ENCODE measurements at places on chromosomes 2 and 18.

DNA sequence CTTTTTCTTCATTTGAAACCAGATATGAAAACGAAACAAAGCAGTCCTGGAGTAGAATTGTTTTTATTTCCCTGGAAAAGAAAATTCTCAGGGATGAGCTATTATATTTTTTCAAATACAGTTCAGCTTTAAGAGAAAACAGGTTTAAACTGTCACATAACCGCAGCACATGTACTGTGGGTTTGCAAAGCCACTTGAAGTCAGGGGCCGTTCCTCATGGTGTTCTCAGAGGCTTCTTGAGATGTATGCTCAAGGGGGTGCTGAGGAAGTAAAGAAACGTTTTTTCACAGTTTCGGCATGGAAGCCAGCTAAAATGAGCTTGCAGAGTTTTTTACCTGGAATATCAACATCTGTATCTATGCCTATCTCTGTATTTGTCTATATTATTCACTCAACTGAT lies 225.3 kb downstream of the MC4R start:
- DNase-seq: no peak

GRCh38 chr2:36355151-36355889 lies at the start of gene CRIM1:
CRIM1 (plus strand) TSS chr2:36355778; CDS start chr2:36356293, 515 bp downstream.
- peak; percentile 91 for DNase-seq

DNA sequence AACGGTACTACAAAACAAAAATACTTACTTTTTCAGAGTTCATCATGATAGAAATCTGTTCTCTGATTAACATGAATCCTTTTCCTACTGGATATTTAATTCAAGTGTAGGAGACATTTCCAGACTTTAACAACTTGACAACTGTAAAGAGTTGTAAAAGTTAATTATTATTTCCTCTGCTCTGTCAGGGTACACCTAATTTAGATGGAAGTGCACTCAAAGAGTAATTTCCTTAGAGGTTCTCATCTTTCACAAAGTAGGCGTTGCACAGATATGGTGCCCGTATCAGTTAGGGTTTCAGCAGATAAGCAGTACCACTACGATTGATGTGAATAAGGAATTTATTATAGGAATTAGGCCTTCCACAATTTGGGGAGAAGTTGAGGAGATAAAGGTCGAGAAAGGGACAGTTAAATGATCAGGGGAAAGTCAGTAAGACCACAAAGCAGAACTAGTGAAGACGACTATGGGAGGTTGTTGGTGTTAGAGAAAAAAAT lies 16.2 kb upstream of the PDE11A start:
- no peak for DNase-seq

DNA sequence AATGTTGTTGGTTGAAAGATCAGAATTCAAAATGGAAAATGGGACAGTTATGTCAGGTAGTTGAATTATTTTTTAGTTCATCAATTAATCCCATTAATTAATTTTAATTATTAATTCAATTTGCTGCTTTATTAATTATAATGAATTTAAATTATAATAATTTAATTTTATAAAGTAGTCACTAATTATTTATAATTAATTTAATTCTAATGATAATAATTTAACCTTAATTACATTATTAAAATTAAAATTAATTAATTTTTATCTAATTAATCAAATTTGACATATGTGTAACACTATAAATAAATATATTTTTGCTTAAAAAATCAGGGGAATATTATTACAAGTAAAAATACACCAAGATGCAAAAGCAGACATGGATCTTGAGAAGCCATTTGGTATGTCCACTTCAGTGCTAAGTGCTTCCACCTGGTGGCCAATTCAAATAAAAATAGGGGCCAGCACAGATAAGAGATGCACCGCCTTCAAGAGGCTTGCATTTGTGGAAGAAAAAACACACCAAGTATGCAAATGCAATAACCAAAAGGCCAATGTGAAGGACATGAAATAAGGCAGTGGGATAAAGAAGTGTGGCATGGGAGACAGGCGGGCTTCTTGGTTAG lies 73.2 kb downstream of the MBP start:
- no peak for DNase-seq

- DNase-seq: no peak
Measured at GRCh38 chr18:13354402-13354801, 135.8 kb downstream of the LDLRAD4 start.

GRCh38 chr2:119256582-119256921 lies 32.9 kb downstream of the STEAP3 start:
- no peak for DNase-seq

DNA sequence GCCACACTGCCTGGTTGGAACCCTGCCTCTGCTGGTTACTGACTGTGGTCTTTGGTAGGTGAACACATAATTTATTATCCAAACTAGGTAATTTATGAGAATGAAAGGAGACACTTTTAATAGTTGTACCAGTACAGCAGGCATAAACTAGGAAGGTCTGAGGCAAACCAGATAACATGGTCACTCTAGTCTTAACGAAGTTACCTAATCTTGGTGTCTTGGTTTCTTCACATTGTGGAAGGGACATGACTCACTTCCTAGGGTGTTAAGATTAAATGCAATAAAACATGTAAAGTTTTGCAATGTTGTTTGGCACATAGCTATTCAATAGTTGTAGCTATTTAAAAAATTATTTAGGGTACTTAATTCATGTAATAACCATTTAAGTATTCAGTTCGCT lies 23.3 kb downstream of the SPTBN1 start:
- DNase-seq: no peak

- no peak for DNase-seq
Measured at GRCh38 chr18:6731222-6731596, 1.7 kb downstream of the ARHGAP28 start.

DNA sequence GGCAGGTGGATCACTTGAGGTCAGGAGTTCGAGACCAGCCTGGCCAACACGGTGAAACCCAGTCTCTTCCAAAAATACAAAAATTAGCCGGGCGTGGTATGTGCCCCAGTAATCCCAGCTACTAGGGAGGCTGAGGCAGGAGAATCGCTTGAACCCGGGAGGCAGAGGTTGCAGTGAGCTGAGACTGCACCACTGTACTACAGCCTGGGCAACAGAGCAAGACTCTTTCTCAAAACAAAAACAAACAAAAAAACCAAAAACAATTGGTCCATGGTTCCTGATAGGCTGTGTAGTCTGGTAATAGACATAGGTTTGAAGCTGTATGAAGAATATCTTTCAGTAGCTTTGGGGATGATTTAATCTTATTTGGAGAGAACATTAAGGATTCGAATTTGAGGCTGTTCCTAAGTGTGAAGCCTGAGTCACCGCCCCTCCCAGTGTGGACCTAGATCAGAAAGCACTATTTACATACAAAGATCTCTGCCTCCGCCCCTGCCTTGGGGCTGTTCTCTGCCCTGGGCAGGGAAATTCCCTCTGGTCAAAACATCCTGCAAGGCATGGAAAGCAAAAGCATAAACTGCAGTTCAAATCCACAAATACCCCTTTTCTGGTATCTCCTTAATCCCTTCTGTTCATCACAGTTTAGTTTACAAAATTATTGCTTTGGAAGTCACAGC lies 52.8 kb upstream of the PMAIP1 start:
- peak; percentile 57 for DNase-seq

GRCh38 chr18:23890589-23890988 lies 124.0 kb upstream of the TTC39C start:
- no peak for DNase-seq

DNA sequence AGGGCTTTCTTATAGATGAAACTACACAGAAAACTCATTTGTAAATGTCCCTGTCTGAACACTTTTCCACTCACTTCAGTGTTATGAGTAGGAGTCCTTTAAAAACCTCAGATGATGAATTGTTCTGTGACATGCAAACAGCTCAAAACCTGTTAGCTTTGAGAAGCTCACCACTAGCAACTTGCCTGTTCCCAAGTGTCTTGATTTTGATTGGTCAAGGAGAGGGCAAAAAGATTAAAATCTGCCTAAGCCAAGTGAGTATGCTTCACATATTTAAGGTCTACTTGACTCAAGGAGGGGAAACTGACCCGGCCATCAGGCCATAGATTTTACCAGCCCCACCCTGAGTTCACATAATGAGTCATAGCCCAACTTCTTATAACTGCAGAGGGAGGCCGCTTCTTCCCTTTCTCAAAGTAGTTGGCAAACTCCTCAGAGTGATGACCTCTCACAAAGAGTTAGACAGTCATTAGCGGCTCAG lies 45.2 kb upstream of the MEIS1 start:
- peak; percentile 15 for DNase-seq

DNA sequence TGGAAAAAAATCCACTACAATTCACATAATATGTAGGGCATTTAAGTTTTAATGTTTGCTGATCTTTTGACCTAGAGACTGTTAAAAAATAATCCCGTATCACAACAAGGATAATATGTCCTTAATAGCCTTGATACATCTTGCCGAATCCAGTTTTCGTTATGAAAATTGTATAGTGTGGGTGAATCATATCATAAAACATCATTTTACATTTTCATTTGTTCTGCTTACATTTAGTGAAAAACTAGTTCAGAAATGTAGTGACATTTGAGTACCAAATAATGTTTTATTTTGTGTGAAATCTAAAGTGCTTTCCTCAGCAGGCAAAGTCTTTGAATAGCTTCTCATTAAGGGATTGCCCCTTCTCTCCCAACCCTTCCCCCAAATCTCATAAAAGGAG lies 1.9 kb downstream of the AFTPH start:
- DNase-seq: no peak

GRCh38 chr2:186575302-186575701 lies 14.6 kb upstream of the ITGAV start:
- peak; percentile 61 for DNase-seq

GRCh38 chr2:2590841-2591541 lies 259.9 kb upstream of the MYT1L start:
- no peak for DNase-seq

DNA sequence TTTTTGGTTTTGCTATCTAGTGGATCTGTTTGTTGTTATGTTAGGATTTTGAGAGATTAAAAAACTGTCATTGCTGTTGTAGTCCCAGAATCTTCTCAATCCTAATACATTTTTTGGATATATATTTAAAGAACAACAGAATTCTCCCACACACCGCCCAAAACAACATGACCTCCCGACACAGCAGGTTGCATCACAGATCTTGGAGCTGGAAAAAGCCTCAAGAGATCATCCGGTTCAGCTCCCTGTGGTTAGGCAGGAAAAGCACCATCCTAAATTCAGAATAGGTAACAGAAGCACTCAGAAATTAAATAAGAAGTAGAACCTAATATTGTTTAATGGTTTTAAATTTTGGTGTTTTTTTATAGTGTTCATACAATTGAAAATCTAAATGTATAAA lies 251.4 kb upstream of the STON1 start:
- DNase-seq: no peak

GRCh38 chr2:147450661-147451510 lies 393.9 kb upstream of the ACVR2A start:
- no peak for DNase-seq

GRCh38 chr2:25671622-25672021 lies 1.8 kb downstream of the DTNB start:
- DNase-seq: no peak
